ENCODE measurements at places on chromosomes 2 and 18.

- DNase-seq, result no peak
These were observed 652 bp downstream of the NEU4 start for GRCh38 chr2:241809383-241810306.

- no peak for DNase-seq
These were observed 91.7 kb downstream of the SESTD1 start for GRCh38 chr2:179172894-179173293.

- peak; percentile 64 for DNase-seq
These were observed 50.5 kb upstream of the HS6ST1 start for GRCh38 chr2:128369108-128369555.

DNA sequence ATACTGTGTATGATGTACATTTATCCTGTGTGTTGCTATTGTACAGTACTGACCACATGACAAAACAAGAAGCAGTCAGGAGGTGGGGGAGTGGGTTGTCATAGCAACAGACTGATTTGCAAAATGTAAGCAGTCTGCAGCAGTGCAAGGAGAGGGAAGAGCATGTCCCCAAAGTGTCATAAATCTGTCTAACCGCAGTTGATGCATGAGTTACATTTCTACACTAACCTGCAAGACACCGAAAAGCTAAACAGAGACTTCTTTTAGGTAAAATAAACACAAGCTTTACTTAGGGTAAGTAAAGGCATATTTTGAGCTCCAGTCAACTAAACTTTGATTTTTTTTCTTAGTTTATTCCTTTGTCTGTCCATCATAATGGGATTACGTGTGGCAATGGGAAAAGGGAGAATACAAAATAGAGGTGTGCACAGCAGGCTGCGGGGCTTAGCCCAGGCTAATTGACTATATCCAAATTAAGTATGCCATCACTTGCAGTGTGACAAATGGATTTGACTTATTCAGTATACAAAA lies 134.5 kb downstream of the MEIS1 start:
- DNase-seq, result peak; percentile 83
